ENCODE measurements at places on chromosomes 3 and 15.

DNA sequence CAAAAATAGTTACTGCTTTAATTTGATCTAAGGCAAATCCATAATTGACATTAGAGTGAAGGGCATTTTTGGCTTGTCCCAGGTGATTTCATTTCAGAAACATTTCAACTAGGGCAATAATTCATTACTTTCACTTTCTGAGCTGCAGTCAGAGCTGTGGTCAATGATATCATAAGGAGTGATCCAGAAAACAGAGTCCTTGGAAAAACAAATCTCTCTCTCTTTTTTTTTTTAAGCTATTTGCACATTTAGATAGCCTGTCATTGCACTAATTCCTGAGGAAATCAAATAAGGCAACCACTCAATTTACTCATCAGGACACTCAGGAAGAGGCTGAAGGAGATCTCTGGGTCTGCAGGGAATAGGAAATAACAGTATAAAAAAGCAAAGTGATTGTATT is 269.5 kb upstream of the LRRC3B start:
- DNase-seq, result no peak

- DNase-seq, result no peak
Observed at GRCh38 chr3:155519078-155519477, 225.6 kb upstream of the STRIT1 start.

- DNase-seq, result no peak
Observed at GRCh38 chr3:74053970-74054516, 429.3 kb upstream of the PDZRN3 start.

- no peak for DNase-seq
Observed at GRCh38 chr15:101637516-101637915, 14.7 kb downstream of the TM2D3 start.

- no peak for DNase-seq
Observed at GRCh38 chr3:98786364-98787006, 23.3 kb downstream of the ST3GAL6 start.

DNA sequence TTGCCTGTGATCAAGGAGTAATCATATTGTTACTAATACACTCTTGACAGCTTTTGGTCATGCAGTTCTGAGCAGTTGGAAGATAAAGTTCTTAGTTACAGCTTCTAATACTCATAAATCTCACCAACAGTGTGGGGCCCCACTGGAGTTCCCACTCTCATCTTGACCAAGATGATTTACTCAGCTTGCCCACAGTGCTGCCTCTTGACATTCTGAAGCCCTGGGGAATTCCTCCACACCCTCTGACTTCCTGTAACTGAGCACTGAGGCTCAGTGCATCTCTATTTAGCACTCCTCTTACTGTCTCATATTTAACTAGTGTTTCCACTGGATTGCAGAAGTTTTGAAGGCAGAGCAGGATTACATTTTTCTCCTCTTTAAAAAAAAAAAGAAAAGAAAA is 1.9 kb upstream of the ARL6IP5 start:
- no peak for DNase-seq

GRCh38 chr3:158668506-158668905 is 3.9 kb downstream of the LXN start:
- no peak for DNase-seq

GRCh38 chr3:72310419-72311380 is 525.8 kb upstream of the PROK2 start:
- DNase-seq, result no peak

DNA sequence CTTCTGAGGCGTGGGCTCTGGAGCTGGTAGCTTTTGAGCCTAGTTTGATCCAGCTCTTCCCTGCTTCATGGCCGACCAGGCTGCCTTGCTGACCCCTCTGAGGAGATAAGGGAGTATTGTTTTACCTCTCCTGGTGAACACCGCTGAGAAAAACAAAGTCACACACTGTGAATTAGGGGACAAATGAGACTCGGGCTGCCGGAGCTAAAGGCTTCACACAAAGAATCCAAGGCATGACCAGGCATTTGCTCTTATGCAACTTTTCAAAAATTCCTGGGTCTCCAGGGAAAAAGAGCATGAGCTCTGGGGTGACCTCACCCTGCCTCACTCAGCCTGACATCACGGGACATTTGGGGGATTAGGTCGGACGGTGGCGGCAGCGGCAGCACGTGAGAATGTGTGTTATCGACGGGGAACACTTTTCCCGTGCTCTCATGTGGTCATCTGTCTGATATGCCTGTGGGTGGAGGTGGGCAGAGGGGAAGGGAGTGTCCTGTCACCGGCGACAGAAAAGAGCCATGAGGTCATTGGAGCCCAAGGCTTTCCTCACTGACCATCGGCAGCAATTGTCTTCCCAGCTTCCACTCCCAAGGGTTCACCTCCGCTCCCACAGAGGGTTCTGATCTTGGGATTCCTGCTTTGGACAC is 61.0 kb downstream of the TMEM44 start:
- DNase-seq, result no peak

DNA sequence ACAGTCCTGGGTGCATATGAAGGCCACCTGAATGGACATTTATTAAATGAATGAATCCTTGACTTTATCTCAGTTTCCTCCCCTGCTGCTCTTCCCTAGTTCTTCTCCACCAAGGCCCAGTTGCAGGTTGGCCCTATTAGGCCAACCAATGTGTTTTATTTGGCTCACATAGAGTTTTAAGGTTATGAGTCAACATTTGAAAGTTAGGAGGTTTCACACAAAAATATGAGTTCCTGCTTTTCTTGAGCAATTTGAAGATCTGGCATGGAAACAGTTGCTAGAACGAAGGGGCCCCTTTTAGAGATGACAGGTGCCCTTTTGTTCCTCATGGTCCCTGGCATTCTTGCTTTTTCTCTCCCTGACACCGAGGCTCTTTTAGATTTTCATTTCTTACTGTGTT is 83.0 kb upstream of the PDZRN3 start:
- DNase-seq, result no peak

DNA sequence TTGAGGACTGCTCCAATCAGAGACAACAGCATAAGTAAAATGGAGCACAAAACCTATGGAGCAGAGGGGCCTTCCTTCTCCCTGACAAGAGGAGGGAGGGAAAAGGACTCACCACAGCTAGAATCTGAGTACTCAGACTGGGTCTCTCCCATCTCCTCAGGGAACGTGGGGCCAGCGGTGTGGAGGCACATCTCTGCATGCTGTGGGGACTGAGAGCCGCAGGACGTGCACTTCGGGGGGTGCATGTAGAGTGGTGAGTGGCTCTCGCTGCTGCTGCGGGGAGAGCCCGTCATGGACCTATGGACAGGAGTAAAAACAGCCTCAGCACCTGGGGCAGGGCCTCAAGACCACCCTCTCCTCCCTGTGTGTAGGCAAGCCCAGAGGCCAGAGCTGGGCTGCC is 17.0 kb downstream of the BCL6 start:
- no peak for DNase-seq

DNA sequence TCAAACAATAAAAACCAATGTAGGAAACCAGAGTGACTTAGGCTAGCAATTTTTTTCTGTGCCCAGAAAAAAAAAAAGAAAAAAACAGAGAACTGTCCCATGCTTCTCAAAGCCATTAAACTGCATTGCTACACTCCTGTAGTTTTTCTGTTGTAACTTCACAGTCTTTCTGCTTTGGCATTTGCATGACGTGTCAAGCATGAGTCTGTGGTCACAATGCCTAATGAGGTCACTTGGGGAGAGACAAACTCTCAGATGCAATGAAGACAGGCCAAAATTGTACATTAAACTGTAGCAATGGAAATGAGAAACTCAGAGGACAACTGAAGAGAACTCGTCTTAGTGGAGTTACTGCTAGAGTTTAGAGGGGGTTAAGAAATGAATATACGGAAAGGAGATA is 30.8 kb downstream of the CCDC80 start:
- no peak for DNase-seq

DNA sequence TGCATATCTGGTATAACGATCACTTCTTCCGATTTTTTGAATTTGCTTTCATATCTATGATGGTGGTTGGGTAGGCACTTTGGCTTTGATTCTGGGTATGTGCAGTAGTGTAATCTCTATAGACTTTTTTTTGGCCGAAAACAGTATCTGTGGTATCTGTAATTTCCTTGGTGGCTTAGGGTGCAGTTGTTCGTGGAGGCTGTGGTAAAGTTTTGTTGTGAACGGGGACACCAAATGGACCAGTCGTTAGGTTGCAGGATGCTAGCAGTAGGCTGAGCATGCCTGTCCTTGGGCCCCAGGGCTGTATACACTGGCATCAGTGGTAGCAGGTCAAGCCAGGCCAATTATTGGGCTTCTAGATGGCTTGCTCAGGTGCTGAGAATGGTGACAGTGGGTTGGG is 55.2 kb downstream of the CCDC66 start:
- DNase-seq, result no peak

- no peak for DNase-seq
Observed at GRCh38 chr3:156350781-156351180, 204.1 kb downstream of the SSR3 start.

DNA sequence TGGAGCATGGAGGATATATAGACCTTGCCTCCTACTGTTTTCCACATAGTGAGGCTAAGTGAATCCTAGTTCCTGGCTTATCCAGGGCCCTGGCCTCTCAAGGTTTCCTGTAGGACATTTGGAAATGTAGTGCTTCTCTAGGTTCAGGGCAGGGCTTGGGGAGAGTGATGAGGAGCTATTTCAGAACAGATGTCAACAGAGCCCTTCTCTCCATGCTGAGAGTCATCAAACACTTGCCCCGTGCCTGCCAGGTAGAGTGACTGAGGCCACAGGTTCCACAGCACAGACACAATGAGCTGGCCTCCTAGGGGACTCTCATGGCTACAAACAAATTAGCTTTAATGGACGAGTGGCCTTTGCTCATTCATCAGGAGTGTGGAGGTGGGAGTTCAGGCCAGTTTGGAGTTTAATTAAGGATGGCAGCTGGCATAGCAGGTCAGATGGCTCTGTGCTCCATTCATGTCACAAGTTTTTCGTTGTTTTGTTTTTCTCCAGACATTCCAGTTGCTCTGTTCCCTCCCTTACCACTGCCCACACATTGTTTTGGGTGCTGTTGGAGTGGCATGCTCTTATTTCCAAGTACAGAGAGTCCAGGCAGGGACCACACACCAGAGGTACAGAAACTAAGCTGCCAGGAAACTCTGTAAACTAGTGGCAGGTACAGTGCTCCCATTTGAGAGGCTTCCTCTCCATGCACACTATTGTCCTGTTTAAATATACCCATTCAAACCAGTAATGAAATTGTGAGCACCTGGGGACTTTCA is 189.8 kb downstream of the RYR3 start:
- no peak for DNase-seq

DNA sequence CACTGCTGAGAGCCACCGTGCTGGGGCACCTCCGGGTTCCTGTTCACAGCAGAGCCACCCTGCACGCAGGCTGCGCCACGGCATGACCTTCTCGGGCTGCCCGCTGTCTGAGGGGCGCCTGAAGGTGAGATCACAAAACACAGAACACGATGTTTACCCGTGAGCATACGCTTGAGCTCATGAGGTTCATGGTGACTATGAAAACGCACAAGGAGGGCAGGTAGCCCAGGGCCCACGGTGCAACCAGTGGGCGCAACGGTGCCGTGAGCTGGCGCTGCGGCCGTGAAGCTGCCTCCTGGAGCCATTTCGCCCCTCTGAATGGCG is 36.1 kb downstream of the KLHL25 start:
- no peak for DNase-seq

DNA sequence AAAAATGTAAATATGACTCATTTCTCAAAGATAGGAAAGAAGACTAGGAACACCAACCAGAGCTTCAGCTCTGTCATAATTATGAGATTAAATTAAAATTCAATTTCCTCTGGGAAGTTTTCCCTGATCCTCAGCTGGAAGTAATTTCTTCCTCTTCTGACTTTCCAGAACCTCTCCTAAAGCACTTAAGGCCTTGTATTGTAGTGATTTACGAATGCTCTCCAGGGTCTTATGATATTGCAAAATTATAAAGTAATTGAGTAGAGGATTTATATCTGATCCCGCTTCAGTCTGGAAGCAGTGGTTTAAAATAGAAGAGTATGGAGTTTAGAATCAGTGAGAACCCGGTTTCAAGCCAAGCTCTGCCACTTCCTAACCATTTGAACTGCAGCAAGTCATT is 279.8 kb downstream of the ZPLD1 start:
- DNase-seq, result no peak

- no peak for DNase-seq
Observed at GRCh38 chr3:177483182-177483967, 286.1 kb upstream of the TBL1XR1 start.

GRCh38 chr3:144557515-144557914 is 585.9 kb downstream of the DIPK2A start:
- DNase-seq, result no peak

DNA sequence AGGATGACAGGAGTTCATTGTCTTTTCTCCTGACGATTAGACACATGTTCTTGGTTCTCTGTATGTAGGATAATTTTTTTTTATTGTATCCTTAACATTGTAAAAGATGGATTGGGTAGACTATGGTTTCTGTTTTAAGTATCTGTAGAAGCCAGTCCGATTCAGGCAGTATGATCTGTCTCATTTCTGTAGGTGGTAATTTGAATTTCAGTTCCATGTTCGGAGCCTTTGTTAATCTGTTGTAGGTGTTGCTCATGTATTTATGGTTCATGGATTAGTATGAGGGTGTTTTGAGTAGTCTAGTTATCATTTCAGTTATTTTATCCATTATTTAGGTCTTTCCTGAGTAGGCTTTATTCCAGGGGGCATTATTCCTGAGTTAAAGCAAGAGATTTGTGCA is 32.4 kb upstream of the MME start:
- DNase-seq, result no peak

DNA sequence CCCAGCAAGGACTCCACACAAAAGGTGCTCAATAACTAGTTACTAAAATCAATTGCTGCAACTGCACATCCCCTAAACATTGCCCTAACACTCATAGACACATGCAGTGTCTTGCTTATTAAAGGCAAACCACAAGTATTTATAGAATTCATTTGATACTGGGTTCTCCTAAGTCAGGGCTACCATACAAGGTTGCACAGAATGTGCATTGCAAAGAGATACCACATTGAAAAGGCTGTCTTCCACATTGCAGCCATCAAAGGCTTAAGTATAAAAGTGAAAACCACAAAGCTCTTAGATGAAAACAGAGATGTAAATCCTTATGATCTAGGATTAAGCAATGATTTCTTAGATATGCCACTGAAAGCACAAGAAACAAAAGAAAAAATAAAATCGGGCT is 33.6 kb upstream of the TOPAZ1 start:
- no peak for DNase-seq

DNA sequence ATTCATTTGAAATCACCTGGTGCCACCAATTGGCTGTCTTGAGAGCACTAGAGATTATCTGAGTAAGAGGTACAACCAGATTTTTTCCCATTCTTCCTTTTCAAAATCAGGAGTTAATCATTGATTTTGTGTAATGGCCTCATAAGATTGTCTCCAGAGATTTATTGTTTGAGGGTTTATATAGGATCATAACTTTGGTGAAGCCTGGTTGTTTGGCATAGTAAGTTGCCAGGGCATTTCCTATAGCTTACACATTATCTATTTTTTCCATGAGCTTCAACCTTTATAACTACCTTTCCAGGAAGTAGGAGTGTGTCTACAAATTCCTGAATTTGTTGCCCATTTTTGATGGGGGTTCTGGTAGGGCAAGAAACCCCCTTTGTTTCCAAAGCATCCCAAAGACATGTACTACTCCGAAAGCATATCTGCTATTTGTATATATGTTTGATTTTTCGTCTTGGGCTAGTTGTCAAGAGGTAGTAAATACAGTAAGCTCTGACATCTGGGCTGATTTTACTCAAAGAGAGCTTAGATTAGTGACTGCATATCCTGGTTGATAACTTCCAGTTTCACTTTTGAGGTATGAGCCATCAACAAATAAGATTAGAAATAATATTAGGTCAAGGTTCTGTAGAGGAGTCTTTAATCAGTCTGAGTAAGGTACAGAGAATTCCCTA is 11.7 kb upstream of the PRR23B start:
- no peak for DNase-seq

Measured in stimulated activated CD8-positive, alpha-beta memory T cell treated with anti-CD3 and anti-CD28 coated beads, Interleukin-7, amount 100 ng/mL, for 1 hour (primary cell).